ENCODE measurements at places on chromosomes 3 and 15.

DNA sequence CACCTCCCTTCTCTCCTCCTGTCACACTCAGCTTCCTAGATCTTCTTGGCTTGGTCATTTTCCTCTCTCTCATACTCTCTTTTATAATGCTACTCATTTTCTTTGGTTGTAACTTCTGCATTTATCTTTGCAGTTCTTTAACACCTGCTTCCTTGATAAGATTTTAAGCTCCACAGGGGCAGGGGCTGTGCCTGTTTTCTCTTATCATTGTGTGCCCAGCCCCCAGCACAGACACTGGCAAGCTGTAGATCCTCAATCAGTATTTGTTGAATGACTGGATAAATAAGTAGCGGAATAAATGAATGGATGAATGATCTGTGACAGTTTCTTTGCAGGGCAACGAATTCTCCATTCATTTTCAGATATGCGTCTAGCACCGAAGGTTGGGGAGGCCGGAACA lies 64.3 kb upstream of the MEX3B start:
- no peak for DNase-seq

GRCh38 chr15:51022206-51022605 lies 72.5 kb downstream of the TNFAIP8L3 start:
- no peak for DNase-seq

GRCh38 chr3:123951522-123952447 lies 9.2 kb downstream of the CCDC14 start:
- DNase-seq = no peak

DNA sequence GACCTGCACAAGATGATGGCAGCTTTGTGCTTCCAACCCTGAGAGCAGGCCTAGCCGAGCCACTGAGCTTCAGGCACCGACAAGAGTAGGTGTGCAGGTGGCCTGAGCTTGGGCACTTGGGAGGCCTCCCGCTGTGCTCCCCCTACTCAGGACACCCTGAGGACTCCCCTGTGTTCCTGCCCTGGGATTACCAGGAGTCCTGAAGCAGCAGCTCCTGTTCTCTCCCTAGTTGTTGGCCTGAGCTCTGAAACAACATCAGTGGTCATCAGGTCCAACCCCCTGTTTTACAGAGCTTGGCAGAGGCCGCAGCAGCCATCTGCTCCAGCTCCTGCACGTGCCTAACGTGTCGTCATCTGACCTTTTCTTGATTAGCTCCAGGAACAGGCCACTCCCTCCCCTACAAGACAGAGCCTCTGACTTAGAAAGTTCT lies 8.0 kb upstream of the MESP2 start:
- no peak for DNase-seq

- no peak for DNase-seq
These were observed 48.9 kb downstream of the GLDN start for GRCh38 chr15:51390241-51390965.

DNA sequence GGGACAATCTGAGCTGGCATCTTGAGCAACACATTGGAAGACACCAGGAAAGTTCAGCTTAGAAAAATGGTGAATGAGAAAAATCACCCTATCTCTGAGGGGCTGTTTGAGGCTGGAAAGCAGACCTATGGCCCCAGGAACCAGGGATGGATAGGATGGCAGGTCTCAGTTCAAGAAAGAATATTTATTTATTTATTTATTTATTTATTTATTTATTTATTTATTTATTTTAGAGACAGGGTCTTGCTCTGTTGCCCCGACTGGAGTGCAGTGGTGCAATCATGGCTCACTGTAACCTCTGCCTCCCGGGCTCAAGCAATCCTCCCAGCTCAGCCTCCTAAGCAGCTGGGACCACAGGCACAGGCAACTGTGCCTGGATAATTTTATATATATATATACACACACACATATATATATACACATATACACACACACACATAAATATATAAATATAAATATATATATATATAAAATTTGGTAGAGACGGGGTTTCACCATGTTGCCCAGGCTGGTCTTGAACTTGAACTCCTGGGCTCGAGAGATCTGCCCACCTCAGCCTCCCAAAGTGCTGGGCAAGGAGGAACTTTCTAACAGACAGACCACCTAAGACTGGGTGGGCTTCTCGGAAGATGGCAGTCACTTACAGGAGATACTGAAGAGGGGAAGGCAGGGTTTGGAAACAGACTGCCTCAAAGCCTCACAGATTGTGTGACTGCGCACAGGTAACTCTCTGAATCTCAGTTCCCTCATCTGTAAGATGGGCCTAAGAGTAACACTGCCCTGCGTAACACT lies 29.7 kb downstream of the CCDC13 start:
- no peak for DNase-seq

GRCh38 chr15:32722136-32722535 lies 4.3 kb downstream of the GREM1 start:
- DNase-seq = no peak

DNA sequence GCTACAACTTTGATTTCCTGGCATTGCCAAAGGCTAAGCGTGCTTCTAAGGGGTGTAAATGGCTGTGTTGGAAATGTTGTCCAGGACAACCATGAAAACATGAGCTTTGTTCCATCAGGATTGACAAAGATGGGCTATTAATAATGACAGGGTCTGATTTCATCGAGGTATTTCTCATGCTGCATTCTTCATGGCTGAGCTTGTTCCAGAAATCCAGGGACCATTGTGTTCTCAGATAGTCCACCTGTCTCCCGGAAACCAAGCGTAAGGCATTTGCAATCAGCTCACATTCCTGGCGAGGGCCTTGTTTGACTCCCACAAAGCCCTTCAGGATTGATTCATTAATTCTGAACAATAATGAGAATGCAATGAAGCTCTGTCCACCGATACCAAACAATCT lies 111.3 kb downstream of the CD47 start:
- DNase-seq = no peak

DNA sequence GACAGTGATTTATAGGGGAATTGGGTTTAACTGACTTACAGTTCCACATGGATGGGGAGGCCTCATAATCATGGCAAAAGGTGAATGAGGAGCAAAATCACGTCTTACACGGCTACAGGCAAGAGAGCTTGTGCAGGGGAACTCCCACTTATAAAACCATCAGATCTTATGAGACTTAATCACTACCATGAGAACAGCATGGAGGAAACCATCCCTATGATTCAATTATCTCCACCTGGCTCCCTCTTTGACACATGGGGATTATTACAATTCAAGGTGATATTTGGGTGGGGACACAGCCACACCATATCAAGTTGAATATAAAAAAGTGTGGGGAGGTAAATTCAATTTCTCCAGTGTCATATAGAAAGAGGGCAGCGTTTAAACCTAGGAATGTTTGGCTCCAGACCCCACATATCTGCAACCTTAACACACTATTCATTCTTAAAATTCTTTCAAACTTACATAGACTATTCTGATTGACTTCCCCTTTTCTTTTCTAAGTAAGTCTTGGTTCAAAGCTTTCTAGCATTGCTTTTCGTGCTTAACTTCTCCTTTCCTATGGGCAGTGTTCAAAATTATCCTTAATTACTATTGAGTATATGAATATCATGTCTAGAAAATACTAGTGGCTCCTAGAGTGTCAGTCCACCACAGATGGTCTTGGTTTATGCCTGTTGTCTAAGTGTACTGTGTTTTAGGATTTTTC lies 446.7 kb upstream of the GBE1 start:
- DNase-seq = no peak

DNA sequence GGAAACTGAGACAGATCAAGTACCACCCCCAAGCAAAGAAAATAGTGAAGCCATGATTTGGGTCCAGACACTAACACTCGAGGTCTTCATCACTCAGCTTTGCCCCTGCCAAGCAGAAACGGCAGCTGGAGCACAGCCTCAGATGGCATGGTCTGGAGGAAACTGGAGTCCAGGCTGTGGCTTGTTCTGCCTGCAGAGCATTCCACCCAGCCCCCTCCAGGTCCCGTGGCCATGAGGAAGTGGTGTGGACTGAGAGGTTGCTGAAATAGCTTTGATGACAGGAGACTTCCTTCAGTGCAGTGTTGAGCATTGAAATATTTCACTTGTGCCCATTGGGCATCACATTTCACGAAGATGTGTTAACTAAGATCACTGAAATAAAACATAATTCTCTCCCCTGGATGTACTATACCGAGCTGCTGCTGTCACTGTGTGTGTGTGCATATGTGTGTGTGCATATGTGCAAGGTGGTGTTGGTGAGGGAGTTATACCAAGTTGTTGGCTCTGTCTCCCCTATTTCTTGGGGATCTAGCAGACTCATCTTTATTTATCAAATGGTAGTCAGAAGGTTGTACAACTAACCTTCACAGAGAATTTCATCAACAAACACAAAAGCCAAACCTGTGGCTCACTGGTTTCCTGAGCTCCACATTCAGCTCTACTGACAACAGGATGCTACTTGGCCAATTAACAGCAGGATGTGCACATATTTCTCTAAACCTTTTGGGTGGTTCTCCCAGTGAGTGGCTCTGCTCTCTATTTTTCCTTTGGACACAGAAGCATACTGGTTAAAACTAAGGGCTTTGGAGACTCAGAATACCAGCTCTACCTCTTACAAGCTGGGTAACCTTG lies 660.1 kb upstream of the CFAP20DC start:
- DNase-seq = no peak

- DNase-seq = no peak
These were observed 3.2 kb downstream of the AEN start for GRCh38 chr15:88624156-88624970.

- DNase-seq = no peak
These were observed 8.9 kb downstream of the CA12 start for GRCh38 chr15:63372753-63373152.

DNA sequence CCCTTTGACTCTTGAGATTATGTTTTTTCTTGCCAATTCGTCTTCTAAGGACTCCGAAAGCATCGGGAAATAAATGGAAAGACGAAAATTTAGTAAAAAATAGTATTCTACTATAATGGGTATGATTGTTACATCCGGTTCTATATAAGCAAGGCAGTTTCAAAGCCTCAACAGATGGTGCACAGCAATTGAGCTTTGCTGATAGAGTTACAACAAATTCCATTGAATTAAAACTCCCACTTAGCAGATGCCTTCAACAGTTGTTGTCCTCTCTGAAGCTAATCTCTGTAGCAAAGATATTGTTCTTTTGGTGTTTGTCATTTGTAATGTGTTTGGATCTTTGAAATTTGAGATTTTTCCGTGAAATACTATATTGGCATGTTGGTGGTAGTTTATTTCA lies 16.1 kb upstream of the GHSR start:
- DNase-seq = no peak

- no peak for DNase-seq
These were observed 868 bp downstream of the SATB1 start for GRCh38 chr3:18424213-18424728.

- no peak for DNase-seq
These were observed 39.9 kb upstream of the LDHAL6B start for GRCh38 chr15:59166601-59167265.

- DNase-seq = no peak
These were observed 42.8 kb upstream of the SEC22A start for GRCh38 chr3:123158899-123159390.

DNA sequence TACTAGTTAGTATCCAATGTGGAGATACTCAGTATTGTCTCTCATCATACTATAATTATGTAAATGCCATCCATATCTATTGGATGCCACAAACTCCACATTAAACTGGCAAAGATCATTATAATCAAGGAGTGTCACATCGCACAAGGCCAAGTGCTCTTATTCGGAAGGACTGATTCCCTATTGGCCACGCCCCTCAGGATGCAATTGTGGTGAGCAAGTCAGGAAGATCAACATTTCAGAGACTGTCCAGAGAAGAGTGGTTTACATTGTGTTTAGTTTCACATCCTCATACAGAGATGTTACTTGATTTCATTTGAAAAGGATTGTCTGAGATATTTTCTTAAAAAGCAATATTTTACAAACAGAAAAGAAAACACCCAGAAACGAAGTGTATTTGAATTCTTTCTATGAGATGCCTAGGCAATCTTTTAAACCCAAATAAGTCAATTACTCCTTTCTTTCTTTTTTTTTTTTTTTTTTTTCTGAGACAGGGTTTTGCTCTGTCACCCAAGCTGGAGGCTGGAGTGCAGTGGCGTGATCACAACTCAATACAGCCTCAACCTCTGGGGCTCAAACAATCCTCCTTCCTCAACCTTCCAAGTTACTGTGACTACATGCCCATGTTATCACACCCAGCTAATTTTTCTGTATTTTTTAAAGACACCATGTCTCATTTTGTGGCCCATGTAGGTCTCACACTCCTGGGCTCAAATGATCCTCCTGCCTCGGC lies 369.1 kb downstream of the RBMS3 start:
- no peak for DNase-seq

DNA sequence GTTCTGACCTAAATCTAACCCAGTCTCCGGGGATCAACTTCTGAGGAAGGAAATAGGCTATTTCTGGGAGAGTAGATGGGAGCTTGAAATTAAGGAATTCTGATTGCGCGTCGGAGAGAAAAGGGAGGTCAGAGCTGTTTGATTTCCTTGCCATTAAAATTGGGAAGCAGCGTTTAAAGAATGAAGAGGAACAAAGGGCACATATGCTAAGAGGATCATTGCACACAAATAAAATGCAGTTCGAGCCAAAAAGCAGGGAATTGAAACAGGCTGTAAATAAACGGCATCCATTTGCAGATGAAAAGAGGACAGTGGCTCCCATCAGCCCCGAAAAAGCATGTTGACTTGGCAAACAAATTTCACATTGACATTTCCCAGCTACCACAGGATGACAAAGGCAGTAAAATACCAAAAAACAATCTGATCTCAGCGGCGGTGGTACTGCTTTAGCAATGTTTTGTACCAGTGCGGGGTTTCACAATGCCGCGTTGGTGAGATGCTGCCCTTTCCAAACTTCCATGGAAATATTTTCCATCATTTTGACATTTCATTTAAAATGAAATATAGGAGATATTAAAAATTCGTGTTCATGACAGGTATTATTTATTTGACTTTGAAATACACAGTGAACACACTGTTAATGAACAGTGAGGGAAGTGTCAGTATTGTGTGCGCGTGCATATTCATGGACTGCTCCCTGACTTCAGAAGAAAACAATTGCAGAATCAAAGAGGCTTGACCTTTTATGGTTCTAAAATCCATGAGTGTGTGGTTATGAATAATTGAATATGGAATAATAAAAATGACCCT lies 108.8 kb downstream of the SQOR start:
- no peak for DNase-seq

- DNase-seq = no peak
These were observed 11.2 kb upstream of the ABTB1 start for GRCh38 chr3:127661600-127661999.

DNA sequence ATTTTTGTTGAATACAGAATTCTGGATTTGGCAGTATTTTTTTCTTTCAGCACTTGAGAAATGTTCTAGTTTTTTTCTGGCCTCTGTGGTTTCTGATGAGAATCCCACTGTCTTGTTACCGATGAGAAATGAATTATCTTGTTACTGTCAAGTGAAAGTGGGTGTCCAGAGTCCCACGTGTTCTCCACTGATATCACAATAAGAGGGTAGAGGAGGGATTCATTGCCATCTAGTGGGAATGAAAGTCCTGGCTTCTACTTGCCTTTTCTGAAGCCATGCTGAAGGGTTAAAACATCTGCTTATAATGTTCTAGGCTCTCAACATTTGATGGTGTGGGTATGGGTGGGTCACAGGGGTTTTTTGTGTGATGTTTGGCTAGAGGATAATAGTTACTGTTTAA lies 66.1 kb downstream of the SEC22A start:
- no peak for DNase-seq

- DNase-seq = no peak
These were observed 87.2 kb upstream of the PPIB start for GRCh38 chr15:64249883-64250575.

Data from stimulated activated CD4-positive, alpha-beta T cell treated with anti-CD3 and anti-CD28 coated beads, Interleukin-2, amount 100 ng/mL, for 48 hours (primary cell).